ENCODE measurements at places on chromosomes 11 and 22.

DNA sequence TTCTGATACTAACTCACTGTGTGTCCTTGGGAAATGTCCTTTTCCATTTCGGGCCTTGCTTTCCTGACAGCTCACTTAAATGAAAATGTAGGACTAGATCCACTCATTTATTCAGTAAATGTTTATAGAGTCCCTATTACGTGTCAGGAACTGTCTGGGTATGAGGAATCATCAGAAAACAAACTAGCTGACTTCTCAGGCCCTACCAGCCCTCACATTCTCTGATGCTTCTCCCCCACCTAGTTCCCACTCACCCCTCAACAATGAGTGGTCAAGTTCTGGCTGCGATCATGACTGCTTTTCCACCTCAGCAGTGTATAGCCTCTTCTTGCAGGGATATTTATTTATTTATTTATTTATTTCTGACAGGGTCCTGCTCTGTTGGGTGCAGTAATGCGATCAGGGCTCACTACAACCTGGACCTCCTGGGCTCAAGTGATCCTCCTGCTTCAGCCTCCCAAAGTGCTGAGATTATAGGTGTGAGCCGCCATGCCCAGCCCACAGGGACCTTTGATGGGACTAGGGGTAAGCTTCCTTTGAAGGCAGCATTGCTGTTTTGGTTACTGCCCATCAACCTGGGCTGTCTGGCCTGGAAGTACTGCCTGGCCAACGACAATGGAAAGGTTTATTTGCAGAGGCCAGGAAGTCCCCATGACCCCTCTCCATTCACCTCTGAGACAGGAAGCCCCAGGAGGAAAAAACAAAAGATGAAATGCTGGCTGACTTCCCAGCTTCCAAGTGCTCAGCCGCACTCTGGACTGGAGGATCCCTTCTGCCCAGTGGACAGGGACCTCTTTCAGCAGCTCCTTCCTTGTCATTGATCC, 33.1 kb upstream of the POLD3 start:
- DNase-seq = no peak

DNA sequence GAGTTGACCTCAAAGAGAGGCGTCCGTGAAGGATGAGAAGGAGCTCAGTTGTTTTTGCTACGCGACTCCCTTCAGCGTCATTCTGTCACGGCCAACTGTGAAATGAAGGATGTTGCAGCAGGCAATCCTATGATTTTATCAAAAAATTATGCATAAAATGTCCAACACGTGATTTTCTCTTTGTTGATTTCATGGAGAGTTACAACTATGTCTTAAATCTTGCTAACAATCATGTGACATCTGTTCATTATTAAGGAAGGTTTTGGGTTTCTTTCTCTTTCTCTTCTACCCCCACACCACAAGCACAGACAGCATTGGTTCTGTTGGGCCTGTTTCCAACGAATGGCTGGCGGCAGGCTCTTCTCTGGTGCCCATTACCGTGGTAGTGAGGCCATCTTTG, 3.7 kb downstream of the KRTAP5-4 start:
- DNase-seq = no peak

DNA sequence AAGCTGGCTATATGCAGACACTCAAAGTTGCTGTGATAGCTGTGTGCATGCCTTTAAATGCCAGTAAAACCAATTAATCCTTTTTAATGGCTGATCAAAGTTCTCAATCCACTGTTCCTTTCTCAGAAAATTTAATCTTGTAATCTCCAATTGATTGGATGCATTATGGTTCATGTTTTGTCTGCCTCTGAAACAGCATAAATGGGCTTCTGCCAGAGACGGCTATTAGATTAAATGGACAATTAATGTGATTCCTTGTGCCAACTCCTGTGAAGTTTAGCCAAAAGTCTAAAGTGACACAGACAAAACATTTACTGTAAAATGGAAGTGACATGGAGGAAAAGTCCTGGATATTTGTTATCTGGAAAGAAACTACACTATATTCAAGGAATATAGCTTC, 952.5 kb upstream of the FAT3 start:
- DNase-seq = no peak

- DNase-seq = no peak
Observed at GRCh38 chr22:23325183-23325582, 144.9 kb downstream of the BCR start.
